ENCODE measurements at places on chromosomes 5 and 9.

GRCh38 chr5:15009420-15009819 is 137.8 kb upstream of the ANKH start:
- no peak for DNase-seq

DNA sequence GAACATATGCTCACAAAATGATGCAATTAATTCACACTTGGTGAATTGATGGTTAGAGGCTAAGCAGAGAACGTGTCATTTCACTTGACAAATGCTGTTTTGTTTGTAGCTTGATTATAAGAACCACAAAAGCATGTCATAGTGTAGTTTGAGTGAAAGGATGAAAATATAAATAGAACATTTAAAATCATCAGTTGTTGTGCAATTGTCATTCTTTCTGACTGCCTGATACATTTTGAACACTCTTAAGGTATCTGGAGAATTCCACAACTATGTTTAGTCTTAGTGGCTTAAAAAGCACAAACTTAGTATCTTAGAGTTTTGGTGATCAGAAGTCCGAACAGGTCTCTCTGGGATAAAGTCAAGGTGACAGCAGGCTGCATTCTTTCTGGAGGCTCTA is 129.4 kb downstream of the BASP1 start:
- DNase-seq, result no peak

DNA sequence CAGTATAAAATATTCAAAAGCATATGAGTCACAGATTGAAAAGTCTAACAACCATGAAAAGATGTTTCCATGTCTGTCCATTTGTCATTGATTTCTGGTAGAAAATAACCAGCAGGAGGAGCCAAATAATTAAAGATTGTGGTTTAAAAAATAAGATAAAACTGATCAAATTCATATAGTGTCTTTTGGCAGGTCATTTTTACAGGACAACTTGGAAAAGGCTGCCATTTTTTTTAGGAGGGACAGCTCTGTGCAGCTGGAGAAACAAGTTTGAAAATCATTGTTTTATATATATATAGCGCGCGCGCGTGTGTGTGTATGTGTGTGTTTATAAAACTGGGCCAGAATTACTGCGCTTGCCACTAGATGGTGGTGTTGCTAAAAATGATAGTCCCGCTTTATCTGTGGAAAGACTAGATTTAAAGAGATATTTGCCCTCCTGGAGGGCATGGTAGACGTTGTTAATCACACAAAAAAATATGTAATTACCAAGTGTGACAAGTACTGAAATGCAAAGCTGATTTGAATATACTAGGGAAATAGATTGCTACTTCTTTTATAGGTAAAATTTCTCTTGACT is 1.3 kb upstream of the TRMO start:
- DNase-seq, result peak; percentile 37

- no peak for DNase-seq
Observed at GRCh38 chr5:179865491-179866240, 7.0 kb upstream of the MRNIP start.

DNA sequence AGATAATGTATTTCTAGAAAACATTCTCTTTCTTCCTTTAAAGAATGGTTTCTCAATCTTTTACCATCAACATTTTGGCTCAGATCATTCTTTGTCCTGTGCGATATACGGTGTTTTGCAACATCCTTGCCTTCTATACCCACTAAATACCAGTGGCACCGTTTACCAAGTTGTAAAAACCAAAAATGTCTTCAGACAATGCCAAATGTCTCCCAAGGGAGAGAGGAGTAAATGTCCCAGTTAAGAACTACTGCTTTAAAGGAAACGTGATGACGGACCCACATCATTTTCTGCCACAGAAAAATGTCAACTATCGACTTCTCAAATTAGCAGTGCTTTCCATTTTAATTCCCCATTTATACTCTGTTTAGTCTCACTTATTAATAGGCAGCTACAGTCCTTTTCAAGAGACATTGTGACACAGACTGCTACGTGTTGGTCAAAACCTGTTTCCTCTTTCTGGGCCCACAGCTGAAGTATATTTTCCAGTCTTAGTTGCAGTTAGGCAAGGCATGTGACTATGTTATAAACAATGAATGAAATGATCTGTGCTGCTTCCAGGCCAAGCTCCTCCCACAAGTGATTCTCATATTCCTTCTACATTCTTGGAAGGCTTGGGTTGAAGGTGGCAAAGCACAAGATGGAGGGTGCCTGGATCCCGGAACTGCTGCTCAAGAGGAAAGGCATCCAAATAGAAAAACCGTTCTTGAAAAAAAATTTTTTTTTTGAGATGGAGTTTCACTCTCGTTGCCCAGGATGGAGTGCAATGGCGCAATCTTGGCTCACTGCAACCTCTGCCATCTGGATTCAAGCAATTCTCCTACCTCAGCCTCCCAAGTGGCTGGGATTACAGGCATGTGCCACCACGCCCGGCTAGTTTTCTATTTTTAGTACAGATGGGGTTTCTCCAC is 8.8 kb downstream of the PRXL2C start:
- no peak for DNase-seq

GRCh38 chr5:146003852-146004251 is 67.5 kb downstream of the SH3RF2 start:
- no peak for DNase-seq

DNA sequence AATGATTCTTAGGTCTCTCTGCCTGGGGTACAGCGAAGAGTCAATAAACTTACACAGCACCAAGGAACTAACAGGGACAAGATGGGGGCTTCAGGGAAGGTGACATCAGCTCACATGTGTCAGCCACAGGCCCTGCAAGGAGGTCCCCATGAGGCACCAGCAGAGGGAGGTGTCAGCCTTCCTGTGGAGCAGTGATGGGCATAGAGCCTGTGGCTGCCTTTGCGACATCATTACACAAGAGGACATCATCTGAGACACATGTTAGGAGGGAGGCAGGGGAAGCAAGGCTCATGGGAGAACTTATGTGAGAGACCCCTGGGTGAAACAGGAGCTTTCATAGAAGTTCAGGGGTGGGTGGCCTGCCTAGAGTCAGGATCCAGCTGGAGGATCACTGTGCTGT is 389.6 kb downstream of the SEMA5A start:
- DNase-seq, result no peak

DNA sequence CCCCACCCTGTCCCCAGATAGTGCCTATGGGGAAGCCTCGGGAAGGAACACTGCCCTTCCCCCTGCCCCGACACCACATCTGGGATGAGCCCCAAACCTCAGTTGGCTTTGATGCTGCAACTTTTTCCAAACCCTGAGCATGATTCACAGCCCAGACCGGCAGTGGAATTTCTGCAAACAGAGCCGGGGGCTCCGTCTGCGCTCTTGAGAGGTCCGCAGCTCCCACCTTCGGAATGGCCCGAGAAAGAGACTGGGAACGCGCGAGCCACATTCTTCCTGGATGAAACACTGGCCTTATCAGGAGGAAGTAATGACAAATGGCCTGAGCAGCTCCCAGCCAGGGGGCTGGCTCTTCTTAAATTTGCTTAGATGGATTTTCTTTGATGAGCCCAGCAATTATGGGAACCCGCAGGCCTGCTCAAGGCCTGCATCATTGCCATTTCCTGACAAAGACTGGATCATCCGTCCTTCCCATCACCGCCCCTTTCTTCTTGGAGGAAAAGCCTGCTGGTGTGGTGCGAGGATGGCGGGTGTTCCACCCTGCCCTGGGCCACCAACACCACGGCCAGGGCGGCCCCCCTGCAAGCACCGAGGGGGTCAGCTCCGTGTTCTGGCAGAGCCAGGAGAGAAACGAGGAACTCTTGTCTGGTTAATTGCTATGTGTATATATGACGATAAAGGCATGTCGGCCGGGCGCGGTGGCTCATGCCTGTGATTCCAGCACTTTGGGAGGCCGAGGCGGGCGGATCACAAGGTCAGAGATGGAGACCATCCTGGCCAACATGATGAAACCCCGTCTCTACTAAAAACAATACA is 38.8 kb upstream of the COL5A1 start:
- DNase-seq, result no peak

GRCh38 chr5:91121347-91121993 is 261.6 kb downstream of the ARRDC3 start:
- DNase-seq, result no peak

DNA sequence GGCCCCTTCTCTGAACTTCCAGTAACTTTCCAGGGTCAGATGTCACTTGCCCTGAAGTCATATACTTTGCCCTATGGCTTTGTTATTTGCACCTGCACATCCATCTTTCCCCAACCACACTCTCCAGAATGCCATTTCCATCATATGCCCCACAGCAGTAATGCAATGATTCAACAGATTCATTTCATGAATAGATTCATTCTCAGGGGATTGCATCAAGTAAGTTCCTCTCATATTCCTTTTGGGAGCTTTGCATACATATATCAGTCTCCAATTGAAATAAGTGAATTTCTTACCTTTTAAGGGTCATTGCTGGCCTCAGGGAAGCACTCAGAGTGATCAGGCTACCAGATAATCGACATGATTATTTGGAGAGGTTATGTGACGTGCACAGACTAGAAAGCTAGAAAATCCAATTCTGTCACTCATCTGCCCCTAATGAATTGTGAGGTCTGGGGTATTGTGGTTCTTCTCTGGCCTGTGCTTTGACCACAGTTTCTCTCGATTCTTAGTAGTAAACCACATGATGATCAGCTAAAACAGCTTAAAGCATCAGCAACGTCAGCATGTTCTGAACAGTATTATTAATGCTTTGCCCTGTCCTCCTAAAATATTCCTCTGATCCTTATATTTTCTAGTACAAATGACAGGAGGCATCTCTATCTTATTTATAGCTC is 179.9 kb downstream of the ATPSCKMT start:
- no peak for DNase-seq

DNA sequence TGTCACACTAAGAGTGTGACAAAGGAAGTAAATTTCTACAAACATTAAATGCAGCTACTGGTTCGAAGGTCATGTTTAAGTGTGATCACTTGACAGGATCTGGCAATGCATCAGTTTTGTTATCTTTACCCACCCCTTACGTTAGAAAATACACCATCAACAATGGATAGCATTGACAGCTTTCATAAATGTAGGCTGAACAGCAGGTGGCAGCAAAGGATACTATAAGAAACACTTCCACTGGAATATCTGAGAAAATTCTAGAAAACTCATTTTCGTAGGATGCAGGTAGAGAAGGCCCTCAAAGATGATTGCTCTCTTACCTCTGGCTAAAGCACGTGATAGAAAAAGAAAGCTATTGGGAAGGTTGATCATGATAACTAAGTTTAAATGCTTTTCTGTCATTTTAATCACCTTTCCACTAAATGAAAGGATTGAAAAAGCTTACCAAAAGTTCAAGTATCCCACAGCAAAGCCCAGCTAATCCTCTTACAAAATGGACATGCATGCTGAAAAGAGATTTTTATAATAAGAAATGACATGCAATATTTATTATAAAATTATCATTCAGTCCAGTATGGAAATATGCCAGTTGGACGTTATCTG is 292.5 kb downstream of the PARP8 start:
- DNase-seq, result no peak

DNA sequence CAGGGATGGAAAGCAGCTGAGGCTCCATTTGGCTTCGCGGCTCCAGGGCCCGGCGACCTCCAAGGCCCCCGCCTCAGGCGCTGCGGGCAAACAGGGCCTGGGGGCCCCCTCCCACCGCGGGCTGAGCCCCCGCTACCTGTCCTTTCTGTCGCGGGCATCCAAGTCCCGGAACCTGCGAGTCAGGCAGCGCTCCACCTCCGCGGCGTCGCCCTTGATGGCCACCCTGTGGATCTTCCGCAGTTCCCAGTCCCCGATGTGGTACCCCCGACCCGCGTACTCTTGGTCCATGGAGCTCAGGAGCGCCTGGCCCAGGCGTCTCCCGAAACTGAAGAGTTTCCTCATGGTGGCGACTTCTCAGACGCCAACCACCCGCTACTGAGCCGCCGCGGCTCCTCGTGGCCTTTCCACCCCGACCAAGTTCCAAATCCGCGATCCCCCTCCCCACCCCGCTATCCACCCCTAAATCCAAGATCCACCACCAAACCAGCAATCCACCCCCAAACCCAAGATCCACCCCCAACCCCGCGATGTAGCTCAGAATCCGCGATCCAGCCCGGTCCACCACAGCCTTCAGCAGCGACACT is 86.5 kb upstream of the CCDC180 start:
- no peak for DNase-seq

DNA sequence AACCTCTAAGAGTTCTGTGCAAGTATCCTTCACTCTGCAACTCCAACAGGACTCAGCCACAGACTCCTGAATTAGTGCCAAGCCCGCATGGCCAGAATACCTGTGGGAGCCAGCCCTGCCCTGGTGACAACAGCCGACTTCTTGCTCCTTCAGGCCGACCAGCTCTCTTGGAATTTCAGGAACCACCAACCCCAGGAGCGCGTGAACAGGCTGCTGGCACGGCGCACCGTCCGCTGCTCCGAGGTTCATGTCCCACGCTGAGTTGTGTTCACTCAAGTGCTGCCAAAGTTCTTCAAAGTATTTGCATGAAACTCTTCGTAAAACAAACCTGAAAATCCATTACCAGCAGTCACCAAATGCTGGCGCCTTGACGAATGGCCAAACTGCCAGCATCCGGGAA is 232.8 kb downstream of the NR2F1-AS1 start:
- DNase-seq, result no peak

DNA sequence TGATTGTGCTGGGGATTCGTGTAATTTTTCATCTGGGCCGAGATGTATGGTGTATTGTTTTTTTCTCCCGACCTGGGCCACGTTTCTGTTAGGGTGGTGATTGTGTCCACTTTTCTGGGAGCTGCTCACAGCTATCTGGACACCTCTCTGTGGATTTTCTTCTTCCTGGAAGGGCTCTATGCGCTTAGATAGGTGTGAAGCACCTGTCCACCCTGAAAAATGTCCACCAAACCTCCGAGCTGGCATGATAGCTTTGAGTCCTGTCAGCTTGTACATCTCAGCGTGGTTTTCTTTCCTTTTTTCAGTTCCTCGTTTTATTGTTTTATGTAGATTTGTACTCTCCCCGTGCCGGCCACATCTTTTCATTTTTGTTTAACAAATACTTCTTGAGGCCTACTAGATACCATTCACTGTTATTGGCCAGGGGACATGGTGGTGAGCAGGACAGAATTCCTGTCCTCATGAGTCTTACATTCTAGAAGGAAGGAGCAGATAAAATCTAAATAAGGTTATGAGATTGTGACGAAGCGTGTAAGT is 1.1 kb downstream of the UGCG start:
- no peak for DNase-seq

GRCh38 chr5:156466871-156467270 is 139.9 kb downstream of the SGCD start:
- DNase-seq, result no peak

DNA sequence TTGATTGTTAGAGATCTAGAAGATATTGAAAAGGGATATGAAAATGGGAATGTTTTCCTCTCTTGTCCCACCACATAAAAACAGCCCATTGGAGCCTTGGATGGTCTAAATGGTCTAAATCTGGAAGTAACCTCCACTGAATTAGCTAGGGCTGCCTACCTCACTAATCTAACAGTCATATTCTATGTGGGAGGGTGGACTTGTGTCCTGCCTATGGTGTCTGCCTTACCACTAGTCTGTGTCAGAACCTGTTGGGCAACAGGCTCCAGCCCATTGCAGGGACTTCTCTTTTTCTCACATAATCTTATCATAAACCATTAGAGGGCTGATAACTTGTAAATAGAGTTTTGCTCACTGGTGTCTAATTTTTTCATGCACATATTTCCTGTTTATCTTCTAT is 548.8 kb upstream of the CDH18 start:
- DNase-seq, result no peak

All from stimulated activated CD8-positive, alpha-beta memory T cell treated with anti-CD3 and anti-CD28 coated beads, Interleukin-7, amount 100 ng/mL, for 1 hour (primary cell).